ENCODE measurements at places on chromosomes 4 and X.
A peak's percentile ranks its signal among the peaks of the same experiment; 100 is the strongest.

GRCh38 chr4:143616771-143617170, 83.7 kb downstream of the FREM3 start:
- DNase-seq = peak; percentile 44

- DNase-seq = no peak
These were observed 56.6 kb downstream of the INTS12 start for GRCh38 chr4:105651884-105652283.

GRCh38 chr4:1717129-1718094, 3.7 kb downstream of the TMEM129 start:
- no peak for DNase-seq

DNA sequence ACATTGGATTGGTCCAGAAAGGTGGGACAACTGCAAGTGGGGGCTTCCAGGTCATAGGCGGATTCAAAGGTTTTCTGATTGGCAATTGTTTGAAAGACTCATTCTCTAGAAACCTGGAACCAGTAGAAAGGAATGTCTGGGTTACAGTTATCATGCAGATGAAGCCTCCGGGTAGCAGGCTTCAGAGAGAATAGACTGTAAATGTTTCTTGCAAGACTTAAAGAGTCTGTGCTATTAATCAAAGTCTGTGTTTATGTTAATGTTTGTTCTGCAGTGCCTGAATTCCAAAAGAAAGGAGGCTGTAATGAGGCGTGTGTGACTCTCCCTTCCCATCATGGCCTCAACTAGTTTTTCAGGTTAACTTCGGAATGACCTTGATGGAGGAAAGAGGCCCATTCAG, 43.9 kb upstream of the GC start:
- no peak for DNase-seq

GRCh38 chr4:175504318-175504717, 307.7 kb downstream of the GPM6A start:
- DNase-seq = no peak

GRCh38 chr4:184937745-184938144, 80.5 kb upstream of the HELT start:
- no peak for DNase-seq

DNA sequence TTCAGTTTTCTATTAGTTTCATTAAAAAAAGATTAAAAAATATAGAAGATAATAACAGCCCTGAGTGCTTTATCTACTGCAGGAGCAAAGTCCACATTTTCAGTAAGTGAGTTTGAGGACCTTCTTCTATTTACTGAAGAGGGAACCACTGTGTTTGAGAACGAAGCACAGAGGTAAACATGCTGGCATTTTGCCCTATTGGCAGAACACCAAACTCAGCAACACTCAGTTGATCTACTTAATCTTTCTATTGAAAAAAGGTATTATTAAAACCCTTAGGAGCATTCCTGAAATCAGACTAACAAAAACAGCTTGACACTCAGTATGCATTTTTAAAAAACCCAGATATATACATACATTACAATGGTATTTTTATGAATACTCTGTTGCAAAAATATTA, 1496.7 kb downstream of the TECRL start:
- no peak for DNase-seq

DNA sequence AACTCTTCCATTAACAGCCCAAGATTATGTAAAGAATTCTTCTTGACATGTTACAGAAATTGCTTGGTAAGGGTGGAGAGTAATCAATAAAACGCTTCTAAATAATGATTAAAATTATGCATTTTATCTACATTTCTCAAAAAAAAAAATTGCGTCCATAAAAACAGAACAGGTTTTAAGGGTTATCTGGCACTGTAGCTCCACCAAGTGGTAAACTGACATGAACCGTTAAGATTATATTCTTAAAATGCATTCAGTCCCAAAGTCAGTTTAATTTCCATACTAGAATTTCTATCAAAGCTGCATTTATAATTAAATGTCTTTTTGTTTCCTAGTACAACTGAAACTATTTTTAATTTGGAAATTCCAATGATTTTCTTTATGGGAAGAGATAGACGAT, 214.0 kb upstream of the UGT8 start:
- DNase-seq = peak; percentile 14

GRCh38 chrX:2314831-2315365, 185.9 kb downstream of the DHRSX start:
- DNase-seq = no peak

- DNase-seq = no peak
These were observed 1686.1 kb upstream of the AGA start for GRCh38 chr4:179128299-179128698.

DNA sequence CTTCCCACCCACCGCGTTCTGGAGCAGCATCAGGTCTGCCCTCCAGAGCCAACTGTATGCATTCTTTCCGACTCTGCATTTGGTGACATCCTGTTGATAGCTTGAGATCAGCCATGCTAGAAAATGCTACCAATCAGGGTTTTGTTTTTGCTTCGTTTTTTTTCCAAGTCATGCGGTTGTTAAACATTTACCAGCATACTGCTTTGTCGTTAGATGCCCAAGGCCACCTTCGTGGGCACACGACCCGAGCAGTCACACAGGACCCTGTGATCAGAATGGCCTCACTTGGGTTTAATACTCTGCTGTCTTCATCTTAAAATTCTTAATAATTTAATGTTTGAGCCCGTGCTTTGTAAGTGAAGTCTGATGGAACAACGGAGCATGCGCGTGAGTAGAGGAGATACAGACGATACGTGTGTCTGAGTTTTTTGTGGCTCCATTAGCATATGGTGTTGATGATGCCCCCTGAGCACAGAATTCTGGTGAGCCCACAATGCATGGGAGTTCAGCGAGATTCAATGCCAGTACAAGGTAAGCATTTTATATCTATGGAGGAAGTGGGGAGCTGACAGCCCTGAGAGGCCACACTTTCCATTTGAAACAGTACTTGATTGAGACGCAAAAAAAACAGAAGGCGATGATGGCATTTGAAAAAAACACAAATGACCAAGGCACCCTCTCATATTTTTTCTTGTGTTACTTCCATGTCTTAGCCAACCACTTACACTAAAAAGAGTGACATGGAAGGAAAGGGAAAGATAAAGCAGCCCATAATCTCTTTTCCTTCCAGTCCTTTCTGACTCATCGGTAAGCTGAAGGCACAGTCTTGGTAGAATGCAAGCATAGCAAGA, 323.6 kb downstream of the BCOR start:
- DNase-seq = peak; percentile 58

GRCh38 chr4:3372933-3373465, 68.8 kb upstream of the HGFAC start:
- peak; percentile 55 for DNase-seq

DNA sequence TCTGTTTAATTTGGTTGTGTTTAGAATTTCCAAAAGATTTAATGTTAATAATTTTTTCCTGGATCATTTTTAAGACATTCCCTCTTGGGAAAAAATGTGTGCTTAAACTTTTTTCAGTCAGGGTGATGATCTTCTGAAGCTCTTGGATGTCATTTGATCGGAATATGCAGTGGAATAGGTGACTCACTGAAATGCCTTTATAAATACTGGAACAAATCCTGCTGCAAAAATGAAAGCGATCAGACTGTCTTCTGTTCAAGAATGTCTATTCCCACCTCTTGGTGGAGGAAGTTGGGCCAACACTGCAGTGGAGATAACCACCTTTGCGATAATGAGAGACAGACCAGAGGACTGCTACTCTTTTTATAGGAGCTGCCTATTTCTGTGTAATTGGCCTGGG, 46.7 kb downstream of the LARP1B start:
- DNase-seq = no peak

DNA sequence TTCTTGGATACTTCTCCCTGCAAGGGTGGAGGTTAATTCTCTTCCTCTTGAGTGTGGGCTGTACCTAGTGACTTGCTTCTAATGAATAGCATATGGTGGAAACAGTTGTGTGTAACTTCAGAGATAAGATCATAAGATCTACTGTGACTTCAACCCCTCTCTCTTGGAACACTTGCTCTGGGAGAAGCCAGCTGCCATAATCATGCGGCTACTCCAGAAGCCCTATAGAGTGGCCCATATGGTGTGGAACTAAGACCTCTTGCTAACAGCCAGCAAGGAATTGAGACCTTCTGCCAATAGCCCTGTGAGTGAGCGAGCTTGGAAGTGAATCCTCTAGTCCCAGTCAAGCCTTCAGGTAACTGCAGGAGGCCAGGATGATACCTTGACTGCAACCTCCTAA, 81.1 kb downstream of the RBMX2 start:
- DNase-seq = no peak
